Body of pancreas (tissue), 4 donors: ENCODE measurements at places on chromosomes 5 and 9. TPM values are rescaled to one million over a fixed set of nuclear protein-coding genes. Genes with fewer than 3 reads are reported as not detected.

BTF3 gene
- 346 TPM for total RNA-seq

TMEM171 gene
- not detected for total RNA-seq

SPATA6L gene
- 10.9 TPM for total RNA-seq

STKLD1 gene
- total RNA-seq: not detected

FOXD4L3 gene
- total RNA-seq: not detected

NUTM2F gene
- not detected for total RNA-seq

KIF12 gene
- 249 TPM for total RNA-seq

TNPO1 gene
- 41.2 TPM for total RNA-seq

PCDHGA10 gene
- total RNA-seq: 5.3 TPM

FASTKD3 gene
- 1.3 TPM for total RNA-seq

SAPCD2 gene
- 0.66 TPM for total RNA-seq

SLC34A1 gene
- not detected for total RNA-seq

C5orf58 gene
- total RNA-seq: not detected

CDH10 gene
- total RNA-seq: 0.26 TPM

PCDHGA12 gene
- total RNA-seq: 5.4 TPM

ANKRD18B gene
- total RNA-seq: not detected

AGXT2 gene
- not detected for total RNA-seq

ENG gene
- 26.7 TPM for total RNA-seq

GPX3 gene
- 686 TPM for total RNA-seq

ALDH1A1 gene
- 87.7 TPM for total RNA-seq

RGS14 gene
- total RNA-seq: 15.0 TPM
